GM23338 (cell line): ENCODE measurements at places on chromosomes 6 and 20. TPM values are rescaled to one million over a fixed set of nuclear protein-coding genes. Genes with fewer than 3 reads are reported as not detected.

ECI2 gene
- 90.7 and 102 TPM in 2 replicates for polyA plus RNA-seq

EYA4 gene
- polyA plus RNA-seq: 0.05 TPM in 2 replicates

PRICKLE4 gene
- 0.42 and 0.48 TPM in 2 replicates for polyA plus RNA-seq

OR10C1 gene
- polyA plus RNA-seq: not detected in 2 replicates

FNDC1 gene
- polyA plus RNA-seq: 0.17 and 0.57 TPM in 2 replicates

BPI gene
- polyA plus RNA-seq: not detected in 2 replicates

WFDC2 gene
- 155 and 161 TPM in 2 replicates for polyA plus RNA-seq

C20orf144 gene
- 0.10 and 0.26 TPM in 2 replicates for polyA plus RNA-seq

DNA sequence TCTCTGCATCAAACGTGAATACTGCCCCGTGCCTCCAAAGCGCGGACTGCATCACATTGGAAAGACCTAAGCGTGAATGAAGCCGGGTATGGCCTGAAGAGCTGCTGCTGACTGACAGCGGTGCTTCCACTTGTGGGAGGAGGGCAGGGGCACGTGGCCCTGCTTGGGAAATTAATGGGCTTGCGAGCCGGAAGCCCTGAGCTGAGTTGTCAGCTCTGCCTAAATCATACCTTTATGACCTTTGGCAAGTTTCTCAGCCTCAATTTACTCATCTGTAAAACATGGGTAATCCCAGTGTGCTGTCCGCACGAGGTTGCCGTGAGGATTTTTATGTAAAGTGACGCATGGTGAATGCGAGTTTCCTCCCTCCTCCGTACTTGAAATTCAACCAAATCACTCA is 67.0 kb upstream of the FOXQ1 start:
- DNase-seq: no peak

GRCh38 chr6:151847064-151847463 is 39.6 kb downstream of the ESR1 start:
- DNase-seq: peak; percentile 75

DNA sequence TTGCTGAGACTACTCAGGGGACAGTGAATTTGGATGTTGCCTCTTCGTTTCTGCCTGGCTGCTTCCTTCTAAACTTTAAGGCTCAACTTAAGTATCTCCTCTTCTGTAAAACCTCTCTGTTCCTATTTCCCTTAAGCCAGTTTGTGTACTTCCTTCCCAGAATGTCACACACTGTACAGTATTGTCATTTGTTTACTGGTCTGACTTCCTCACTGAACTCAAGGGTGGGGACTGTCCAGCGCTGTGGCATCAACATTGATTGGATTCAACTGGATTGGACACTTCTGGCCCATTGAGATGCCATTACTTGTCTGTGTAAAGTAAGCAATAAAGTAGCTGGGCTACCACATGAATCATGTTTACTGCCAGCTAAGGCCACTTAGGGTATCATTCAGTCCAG is 69.7 kb downstream of the ANKS1A start:
- no peak for DNase-seq

DNA sequence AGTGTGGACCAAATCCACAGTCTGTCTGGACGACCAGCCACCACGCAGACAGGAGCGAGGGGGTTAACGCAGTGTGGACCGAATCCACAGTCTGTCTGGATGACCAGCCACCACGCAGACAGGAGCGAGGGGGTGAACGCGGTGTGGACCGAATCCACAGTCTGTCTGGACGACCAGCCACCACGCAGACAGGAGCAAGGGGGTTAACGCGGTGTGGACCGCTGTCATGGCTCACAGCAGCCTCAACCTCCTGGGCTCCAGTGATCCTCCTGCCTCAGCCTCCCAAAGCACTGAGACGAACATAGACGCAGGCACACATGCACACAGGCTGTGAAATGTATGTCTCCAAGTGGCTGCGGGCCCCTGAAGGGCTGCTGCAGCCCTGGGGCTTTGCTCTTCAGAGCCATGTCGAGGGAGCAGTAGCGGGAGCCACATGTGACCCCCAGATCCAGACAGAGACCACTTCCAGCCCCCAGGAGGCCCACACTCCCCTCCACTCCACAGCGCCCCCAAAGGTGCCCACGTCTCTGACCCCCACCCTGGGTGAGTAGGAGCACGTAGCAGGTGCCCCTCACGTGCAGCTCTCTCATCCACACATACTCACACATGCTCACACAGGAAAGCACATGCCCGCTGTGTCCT is 98.1 kb downstream of the YTHDF1 start:
- DNase-seq: no peak

- no peak for DNase-seq
These were observed 48.3 kb downstream of the FAM217A start for GRCh38 chr6:4030669-4031068.

DNA sequence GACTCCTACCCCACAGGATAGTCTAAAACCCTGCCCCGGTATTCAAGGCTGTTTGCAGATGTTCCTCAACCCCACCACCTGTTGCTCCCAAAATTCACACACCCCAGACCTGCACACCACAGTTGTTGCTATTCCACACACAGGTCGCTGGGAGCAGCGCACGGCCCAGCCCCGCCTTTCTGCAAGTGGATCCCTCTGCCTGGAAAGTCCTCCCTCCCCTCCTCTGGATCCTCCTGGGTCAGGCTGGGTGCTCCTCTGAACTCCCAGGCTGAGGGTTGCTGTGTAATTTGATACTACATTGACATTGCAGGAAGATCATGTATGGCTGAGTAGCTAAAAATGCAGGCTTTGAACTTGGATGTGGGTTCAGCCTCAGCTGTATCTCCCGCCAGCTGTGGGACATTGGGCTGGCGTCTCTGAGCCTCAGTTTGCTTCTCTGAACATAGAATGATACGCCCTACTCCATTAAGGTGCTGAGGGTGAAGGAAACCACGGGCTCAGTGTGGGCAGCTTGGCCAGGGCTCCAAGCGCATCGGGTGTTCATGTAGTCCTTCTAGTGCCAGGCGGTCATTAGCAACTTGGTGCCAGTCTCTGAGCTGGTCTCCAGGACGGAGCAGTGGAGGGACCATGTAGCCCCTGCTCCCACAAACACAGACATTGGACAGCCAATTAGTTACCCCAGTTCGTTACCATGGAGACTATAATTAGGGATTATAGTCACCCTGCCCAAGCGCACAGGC is 13.9 kb upstream of the CCN5 start:
- DNase-seq: peak; percentile 75

DNA sequence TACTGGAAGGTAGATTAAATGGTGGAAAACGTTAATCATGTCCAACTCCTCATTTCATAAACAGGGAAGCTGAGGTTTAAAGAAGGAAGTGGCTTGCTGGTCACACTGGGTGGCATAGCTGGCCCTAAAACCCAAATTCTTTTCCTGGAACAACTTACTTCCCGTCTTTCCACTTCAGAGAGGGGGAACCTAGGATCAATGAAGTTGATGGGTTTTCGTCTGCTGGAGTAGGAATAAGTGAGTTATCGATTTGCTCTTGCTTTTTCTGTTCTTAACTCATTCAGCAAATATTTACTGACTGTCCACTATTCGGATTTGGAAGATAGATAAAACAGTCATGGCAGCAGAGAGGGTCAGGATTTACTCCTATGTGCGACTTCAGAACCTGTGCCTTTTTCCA is 1.2 kb upstream of the SYS1 start:
- no peak for DNase-seq

- no peak for DNase-seq
These were observed 758.0 kb downstream of the FRK start for GRCh38 chr6:115302731-115303130.

GRCh38 chr20:53278555-53278954 is 306.4 kb downstream of the TSHZ2 start:
- DNase-seq: no peak

GRCh38 chr20:50283922-50284810 is 93.5 kb downstream of the CEBPB start:
- no peak for DNase-seq

DNA sequence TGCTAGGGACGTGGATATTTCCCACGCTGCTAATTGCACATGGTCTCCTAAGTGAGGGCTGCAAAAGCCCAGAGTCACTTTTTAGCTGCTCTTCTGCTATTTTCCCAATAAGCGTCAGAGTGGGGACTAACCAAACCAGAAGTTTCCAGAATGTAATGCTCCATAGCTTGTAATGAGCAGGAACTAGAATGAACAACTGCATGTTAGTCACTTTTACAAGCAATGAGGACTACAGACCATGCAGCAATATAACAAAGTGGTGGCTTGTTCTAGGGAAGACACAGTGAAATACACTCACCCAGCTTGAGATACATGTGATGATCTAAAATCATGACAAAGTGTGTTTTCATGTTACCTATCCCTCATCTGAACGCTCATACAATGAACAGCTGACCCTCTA is 314.1 kb upstream of the SGK1 start:
- no peak for DNase-seq

GRCh38 chr20:56460459-56460858 is 8.0 kb upstream of the RTF2 start:
- no peak for DNase-seq

- DNase-seq: no peak
These were observed 73.6 kb upstream of the RIPOR2 start for GRCh38 chr6:25009393-25009710.

GRCh38 chr6:161272635-161273273 is 1.1 kb downstream of the AGPAT4 start:
- DNase-seq: peak; percentile 45
